Kidney tubule cell (primary cell): ENCODE measurements at places on chromosomes 6 and 20.

DNA sequence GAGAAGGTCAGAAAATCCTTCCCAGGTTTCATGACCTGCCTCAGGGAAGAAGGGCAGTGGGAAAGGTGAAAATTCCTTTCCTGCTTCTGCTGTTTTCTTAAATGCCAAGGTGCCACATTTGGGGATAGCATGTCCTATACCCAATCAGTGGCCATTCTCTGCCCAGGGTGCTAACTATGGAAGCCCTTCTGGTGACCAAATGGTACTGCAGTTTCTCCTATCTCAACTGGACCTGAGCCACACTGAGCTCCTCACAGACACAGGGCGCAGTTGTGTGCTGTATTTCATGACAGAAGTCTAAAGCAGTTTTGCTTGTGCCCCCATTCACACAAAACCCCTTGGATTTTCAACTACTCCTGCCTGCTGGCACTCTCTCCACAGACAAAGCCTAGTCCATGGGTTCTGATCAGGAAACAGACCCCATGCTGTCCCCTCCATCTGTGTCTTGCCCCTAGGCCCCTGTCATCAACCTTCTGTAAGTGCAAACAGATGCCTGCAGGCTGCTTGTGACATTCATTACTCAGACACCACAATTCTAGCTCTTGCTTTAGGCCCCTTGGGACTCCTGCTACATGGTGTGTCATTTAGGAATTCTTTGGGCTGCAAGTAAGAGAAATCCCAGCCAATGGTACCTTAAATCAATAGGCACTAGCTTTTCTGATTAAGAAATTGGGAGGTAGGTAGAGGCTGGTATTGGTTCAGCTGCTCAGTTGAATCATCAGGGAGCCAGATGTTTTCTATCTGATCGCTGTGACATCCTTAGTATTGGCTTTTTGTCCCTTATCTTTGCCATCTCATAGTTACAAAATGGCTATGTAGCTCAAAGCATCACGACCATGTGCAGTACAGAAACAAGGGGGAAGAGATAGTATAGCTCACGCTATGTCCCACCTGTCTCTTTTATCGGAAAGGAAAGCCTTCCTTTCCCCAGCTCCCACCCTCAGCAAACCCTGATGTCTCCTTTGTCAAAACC is 147.8 kb downstream of the CD83 start:
- no peak for DNase-seq

DNA sequence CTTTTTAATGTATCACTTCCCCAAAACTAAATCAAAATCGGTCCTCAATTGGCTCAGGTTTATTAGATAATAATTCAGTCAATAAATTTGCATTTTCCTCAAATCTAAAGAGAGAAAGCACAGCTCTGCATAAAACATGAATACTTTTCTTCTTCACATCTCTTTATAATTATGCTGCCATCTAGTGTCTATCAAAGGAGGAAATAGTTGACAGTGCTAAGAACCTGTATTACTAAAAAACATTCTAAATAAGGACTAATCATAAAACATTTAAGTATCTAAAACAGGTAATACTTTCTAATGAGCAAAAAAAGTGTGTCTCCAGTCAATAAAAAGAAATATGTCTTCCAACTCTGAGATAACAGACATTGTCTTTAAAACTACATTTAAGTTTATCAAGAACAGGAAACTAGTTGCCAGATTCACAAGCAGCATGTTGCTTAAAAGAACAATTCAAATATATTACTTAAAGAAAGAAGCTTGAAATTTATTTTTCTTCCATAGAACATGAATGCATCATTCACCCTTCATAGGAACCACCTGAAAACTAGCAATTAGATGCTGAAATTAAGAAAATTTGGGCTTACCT is 56.5 kb upstream of the DST start:
- DNase-seq = peak; percentile 43

GRCh38 chr6:53635322-53635721 is 30.2 kb downstream of the KLHL31 start:
- DNase-seq = no peak

DNA sequence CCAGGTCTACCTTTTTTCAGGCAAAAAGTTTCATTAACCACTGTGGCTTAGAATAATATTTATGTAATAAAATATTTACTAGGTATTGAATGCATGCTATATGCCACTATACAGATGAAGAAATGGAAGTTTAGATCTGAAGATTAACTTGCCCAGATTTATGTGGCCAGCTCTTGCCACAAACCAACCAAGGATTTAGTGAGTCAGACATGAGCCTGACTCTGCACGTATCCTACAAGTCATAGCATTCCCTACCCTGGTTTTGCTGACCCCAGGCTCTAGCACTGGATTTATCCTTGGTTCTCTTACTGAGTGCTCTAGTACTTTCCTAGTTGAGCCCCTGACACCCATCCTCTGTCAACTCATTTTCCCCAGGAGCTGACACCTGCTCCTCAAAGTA is 75.4 kb downstream of the ANKEF1 start:
- DNase-seq = peak; percentile 8

DNA sequence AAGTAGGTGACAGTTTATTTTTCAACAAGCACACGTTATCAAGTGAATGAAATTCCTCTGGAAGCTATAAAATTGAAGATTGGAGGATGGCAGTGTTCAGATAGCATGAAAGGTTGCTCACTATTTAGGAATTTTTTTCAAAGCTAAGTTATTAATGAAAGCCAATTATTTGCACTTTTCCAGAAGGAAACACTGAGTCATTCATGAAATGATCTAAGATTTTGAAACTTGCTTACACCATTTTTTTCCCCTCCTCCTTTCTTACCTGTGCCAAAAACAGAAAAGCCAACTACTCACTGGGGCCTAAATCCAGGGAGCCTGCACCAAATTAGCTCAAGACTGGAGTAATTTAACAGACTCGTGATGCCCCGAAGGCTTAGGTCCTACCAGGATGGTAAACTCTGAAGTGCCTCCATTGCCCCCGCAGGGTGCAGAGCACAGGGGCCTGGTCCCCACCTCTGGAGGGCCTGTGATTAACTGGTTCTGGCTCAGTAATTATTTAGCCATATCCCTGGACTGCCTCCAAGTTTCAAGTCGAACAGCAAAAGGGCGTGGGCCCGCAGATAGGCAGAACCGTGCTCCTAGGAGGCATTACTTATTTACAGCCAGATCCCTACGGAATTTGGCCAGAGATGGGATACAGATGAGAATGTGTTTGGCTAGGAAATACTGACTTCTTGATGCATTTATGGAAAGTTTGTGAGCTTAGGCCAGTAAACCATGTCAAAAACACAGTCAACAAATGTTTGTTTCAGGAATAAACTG is 28.0 kb upstream of the ZNF217 start:
- peak; percentile 99 for DNase-seq

DNA sequence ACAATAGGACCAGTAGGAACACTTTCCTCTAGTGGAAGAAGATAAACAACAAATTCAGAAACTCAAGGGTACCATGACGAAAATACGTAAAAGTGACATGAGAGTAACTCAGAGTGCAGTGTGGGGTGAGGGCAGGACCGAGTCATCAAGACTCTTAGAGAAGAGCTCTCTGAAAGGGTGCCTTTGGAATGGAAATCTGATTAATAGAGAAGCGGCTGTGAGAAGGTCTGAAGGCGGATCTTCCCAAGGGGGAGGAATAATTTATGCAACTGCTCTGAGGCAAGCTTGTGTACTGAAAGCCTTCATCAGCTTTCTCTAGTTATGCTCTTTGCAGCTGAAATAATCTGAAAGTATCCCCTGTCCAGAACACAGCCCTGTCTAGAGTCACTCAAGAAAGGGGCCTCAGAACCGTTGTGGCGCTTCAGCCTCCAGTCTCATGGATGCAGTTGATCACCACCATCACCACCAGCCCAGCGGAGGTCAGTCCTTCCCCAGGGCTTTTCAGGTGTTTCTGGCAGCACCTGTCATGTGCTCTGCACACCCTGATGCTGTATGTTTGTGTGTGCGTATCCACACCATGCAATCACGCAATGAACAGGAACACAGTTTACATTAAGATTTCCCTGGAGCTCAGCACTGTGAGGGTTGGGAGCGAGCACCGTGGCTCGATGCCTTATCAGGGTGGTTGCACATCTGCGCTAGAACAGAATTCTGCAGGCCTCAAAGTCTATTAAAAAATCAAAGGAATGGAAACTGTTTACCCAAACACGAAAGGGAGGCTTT is 396.5 kb downstream of the SMOC2 start:
- DNase-seq = no peak

GRCh38 chr20:51341581-51341980 is 200.9 kb downstream of the NFATC2 start:
- no peak for DNase-seq

GRCh38 chr6:44471271-44471981 is 83.9 kb downstream of the CDC5L start:
- no peak for DNase-seq

DNA sequence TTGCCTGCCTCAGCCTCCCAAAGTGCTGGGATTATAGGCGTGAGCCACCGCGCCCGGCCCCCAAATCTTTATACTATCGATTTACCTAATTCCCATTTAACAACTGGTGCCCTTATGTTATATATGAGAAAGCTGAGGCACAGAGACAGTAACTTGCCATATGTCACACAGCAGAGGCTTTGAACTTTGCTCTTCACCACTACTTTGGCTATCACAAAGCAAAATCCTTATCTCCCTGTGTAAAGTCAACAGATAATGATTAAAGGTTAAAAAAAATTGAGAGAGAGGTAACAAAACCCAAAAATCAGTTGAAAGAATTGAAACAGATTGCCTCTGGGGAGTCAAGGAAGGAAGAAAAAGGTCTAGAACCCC is 22.3 kb downstream of the ILRUN start:
- DNase-seq = no peak

DNA sequence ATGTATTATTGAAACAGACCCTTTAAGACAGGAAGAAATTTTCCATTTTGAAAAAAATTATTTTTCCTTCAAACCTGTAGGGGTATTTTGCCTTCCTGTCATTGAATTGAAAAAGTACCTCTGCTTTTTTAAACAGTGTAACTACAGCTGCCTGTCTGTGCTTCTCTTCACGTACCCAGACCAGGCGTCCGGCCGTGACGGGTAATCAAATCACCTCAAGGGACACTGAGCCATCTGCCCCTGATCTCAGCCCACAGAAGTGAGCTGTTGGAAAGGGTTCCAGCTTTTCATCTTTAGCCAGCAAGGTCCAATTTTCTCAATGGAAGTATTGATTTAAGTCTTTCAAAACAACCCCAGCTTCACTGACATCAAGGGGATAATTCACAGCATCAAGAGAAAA is 58.0 kb downstream of the SLC35D3 start:
- DNase-seq = no peak

GRCh38 chr6:71908162-71908765 is 21.9 kb downstream of the RIMS1 start:
- DNase-seq = no peak

GRCh38 chr6:41286544-41287346 is at the start of gene TREM1:
Gene TREM1, minus strand, starts transcription at chr6:41286682. Its CDS starts 27 bp downstream, at chr6:41286655.
- DNase-seq = peak; percentile 40

DNA sequence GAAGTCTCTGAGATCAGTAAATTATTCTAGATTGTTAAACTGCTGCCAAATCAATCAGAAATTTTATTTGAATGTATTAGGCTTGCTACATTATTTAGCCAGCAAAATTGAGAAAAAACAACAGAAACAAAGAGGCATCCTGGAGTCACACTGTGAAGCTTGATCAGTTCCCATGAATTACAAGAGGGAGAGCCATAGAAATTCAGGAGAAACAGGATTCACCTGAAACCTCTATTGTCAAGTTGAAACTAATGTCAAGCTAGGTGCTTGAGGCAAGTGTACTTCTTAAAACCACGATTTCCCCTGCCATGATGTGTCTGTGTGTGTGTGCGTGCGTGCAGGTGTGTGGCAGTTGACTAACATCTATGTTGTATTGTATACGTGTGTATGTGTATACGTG is 439.1 kb upstream of the NOX3 start:
- no peak for DNase-seq

DNA sequence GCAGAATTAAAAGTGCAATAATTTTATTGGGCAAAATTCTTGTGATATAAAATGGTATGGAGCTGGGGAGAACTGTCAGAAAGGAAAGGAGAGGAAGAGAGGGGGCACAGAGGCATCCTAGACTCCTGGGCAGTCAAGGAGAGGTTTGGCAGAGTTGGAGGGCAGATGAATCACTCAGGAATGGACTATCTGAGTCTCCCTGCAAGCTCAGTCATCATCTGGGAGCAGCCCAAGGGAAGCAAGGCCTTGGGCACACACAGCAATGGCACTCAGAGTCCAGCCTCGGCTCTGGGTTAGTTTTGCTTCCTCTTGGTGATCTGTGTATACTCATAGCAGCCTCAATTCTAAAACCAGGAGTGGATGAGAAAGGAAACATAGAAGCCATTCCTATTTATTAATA is 67.2 kb downstream of the SLC22A1 start:
- DNase-seq = peak; percentile 76

- no peak for DNase-seq
These were observed 25.7 kb downstream of the MAFB start for GRCh38 chr20:40663304-40663790.

DNA sequence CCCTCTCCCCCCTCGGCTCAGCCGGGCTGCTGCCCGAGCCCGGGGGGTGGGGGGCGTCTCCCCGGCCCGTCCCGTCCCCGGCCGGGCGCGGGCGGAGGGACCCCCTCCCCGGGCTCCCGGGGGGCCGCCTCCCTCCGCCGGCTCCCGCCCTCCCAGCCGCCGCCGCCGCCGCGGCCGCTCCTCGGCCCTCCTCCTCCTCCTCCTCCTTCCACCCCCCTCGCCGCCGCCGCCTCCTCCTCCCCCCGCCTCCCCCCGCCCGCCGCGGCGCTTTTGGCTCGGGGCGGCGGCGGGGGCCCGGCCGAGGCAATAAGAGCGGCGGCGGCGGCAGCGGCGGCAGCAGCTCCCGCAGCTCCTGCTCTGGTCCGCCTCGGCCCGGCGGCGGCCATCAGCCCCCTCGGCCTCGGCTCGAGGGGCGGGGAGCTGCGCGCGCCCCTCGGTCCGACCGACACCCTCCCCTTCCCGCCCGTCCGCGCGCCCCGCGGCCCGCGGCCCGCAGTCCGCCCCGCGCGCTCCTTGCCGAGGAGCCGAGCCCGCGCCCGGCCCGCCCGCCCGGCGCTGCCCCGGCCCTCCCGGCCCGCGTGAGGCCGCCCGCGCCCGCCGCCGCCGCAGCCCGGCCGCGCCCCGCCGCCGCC is 38.7 kb downstream of the GNAS start:
- DNase-seq = peak; percentile 81

DNA sequence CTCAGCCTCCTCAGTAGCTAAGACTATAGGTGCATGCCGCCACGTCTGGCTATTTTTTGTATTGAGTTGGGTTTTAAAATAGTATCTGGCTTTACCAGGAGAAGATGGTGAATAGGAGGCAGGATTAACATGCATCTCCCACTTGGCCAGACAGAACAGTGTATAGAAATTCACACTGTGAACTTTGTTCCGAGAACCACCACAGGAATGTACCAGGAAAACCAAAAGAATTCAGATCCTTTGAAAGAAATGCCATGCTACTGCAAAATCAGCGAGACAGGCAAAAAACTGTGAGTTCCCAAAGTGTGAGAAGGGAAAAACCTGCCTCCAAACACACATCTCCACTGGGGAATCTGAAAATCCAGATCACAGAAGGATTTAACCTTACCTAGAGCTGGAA is 327.6 kb downstream of the NKAIN2 start:
- DNase-seq = peak; percentile 10
